ENCODE measurements at places on chromosomes 2 and 18.

DNA sequence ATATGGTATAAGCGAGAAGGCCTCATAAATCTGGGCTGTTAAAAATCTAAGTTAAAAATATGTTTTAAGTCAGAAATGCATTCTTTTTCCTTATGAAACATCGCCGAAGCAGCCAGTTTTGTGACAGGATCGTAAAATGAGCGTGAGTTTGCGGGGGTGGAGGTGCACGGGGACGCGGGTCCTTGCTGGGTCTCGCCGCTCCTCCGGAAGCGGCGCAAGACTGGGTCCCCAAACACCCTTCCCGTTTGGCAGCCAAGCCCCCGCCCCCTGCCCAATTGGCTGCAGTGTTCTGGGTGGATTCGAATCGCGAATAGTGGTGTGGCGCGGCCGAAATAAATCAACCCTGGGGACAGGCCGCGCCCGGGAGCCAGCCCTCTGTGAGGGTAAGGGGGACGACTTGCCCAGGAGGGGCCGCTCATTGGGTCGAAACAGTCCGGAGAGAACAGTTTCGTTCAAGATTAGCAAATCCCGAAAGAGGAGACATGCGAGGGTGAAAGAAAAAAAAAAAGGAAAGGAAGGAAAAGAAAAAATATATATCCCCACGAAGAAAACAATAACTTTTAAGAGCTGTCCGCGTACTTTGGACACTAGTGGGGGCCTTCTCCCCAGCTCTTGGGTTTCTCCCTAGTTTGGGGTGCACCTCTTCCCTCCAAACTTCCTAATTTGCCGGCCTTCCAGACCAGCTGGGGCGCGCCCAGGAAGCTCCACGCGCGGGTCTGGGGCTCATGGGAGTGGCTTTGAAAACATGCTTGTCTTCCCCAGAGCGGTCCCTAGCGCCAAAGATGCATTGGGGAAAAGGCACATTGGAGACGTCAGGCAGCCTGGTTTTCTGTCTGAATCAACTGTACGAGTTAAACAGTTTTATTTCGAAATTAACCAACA, 3.1 kb upstream of the GATA6 start:
- no peak for DNase-seq

DNA sequence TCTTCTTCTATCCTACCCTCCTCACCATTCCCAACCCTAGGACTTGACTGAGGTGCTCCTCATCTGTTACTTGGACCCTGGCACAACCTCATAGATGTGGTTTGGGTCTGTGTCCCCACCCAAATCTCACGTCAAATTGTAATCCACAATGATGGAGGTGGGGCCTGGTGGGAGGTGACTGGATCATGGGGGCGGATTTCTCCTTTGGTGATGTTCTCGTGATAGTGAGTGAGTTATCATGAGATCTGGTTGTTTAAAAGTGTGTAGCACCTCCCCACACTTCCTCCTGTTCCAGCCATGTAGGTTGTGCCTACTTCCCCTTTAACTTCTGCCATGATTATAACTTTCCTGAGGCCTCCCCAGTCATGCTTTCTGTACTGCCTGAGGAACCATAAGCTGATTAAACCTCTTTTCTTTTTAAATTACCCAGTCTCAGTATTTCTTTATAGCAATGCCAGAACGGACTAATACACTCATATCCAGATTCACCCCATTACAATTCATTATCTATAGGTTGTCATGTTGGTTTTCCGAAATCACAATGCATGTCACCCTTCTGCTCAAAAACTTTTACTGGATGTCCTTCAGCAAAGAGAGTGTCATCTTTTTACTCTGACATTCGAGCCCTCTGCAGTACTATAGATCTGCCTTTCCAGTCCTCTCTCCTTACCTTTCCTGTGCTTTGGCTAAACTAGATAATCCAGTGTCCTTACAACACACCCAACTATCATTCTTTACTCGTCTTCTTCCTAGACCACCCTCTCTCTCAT, 45.7 kb downstream of the APOB start:
- DNase-seq, result no peak

GRCh38 chr2:239601880-239602279, 201.1 kb upstream of the HDAC4 start:
- DNase-seq, result no peak

- DNase-seq, result no peak
Measured at GRCh38 chr18:46866523-46866922, 50.8 kb downstream of the PIAS2 start.
